NCI-H2171 treated with DMSO at 0.1 percent for 48 hours (cell line): ENCODE measurements at places on chromosomes 2 and 18.
A peak's percentile ranks its signal among the peaks of the same experiment; 100 is the strongest.

DNA sequence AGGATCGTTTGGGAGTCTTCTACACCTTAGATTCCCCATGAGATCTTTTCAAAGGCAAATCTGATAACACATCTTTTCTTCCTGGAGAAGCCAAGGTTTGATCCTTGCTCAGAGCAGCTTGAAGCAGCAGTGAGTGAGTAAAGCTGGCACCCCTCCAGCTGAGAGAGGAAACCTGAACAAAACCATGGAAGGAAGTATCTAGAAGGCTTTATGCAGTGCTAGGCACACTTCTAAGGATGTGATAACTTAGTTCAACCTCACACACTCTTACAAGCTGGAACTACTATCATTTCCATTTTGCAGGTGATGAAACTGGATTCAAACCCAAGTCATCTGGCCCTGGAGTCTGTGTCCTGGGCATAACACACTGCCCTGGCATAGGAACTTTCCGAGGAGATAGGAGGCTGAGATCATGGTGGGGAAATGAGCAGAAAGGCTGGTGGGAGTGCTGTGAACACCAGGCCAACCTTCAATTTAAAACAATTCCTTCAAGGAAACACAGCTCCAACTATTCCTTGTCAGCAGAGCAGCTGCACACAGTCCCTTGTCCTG, 71.2 kb downstream of the CTAGE1 start:
- no peak for DNase-seq

- no peak for DNase-seq
Measured at GRCh38 chr2:190802626-190803209, 77.9 kb upstream of the GLS start.

GRCh38 chr2:233602076-233602475, 15.4 kb upstream of the UGT1A8 start:
- DNase-seq: no peak

DNA sequence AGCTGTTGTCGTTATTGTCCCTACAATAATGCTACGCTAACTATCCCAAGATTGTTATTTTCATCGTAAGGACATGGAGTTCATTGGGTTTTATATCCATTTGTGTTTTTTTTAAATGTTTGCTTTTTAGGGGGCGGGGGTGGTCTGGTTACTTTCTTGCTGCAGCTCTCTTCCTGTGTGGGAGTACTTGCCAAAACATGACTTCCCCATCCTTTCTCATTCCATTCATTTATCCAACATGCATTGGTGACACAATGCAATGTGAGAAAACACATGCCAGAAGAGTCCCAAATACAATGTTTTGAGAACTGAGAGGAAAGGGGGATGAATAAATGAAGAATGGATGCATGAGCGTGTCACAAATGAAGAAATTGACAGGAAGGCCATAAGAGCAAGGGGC, 55.9 kb downstream of the E2F6 start:
- DNase-seq: no peak

DNA sequence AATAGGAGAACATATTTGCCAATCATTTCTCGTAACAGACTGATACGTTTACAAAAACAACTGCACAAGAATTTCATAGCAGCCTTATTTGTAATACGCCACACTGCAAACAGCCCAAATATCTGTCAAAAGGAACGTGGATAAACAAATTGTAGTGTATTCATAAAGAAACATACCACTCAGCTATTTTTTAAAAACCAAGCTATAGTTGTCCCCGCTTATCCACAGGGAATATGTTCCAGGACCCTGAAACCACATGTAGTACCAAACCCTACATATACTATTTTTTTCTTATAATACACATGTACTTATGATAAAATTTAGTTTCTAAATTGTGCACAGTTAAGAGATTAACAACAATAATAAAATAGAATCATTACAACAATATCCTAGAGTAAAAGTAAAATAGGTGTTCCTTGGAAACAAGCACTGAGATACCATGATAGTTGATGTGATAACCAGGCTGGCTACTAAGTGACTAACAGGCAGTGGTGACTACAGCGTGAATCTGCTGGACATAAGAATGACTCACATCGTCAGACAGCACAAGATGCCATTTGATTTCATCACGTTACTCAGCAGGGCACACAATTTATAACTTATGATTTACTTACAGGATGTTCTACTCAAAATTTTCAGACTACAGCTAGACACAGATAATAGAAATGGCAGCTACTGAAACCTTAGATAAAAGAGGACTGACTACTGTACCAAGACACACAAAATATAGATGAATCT, 367.4 kb downstream of the NCKAP5 start:
- DNase-seq: no peak

- DNase-seq: no peak
Measured at GRCh38 chr18:73674125-73674865, 473.3 kb downstream of the FBXO15 start.

DNA sequence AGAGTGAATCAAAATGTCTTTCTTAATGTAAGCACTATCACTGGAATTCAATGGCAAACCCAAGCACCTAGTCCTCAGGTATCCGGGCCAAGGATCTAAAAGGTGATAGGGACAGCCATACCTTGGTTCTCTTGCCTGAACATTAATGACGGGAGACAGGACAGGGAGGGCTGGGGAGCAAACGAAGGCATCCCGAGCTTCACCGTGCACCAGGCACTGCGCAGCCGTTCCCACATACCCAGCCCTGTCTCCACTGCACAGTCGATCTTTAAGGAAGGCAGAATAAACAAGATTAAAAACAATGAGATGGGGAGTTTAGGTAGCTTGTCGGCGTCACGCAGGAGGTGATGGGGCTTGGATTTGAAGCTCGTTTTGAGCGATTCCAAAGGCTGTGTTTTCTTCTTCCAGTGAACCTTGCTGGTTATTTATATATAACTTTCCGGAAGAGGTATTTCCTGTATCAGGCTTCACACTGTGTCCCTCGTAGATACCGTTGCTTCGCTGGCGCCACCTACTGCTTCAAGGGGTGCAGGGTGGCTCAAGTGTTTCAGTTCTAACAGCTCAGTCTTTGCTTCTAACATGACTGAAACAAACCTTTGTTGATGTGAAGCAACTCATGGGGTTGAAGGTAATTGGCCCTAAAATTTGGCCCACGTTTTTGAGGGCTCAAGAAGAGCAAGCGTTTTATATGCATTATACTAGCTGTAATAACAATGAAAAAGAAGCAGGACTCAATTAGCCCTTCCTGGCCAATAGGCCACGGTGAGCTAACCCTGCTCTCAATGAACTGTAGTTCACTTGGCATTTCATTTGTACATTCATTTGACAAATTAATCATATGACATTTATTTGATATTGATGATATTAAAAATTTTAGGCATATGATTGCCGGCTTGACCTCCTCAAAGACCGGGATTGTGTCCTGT, 77.4 kb downstream of the DCDC2C start:
- peak; percentile 23 for DNase-seq

DNA sequence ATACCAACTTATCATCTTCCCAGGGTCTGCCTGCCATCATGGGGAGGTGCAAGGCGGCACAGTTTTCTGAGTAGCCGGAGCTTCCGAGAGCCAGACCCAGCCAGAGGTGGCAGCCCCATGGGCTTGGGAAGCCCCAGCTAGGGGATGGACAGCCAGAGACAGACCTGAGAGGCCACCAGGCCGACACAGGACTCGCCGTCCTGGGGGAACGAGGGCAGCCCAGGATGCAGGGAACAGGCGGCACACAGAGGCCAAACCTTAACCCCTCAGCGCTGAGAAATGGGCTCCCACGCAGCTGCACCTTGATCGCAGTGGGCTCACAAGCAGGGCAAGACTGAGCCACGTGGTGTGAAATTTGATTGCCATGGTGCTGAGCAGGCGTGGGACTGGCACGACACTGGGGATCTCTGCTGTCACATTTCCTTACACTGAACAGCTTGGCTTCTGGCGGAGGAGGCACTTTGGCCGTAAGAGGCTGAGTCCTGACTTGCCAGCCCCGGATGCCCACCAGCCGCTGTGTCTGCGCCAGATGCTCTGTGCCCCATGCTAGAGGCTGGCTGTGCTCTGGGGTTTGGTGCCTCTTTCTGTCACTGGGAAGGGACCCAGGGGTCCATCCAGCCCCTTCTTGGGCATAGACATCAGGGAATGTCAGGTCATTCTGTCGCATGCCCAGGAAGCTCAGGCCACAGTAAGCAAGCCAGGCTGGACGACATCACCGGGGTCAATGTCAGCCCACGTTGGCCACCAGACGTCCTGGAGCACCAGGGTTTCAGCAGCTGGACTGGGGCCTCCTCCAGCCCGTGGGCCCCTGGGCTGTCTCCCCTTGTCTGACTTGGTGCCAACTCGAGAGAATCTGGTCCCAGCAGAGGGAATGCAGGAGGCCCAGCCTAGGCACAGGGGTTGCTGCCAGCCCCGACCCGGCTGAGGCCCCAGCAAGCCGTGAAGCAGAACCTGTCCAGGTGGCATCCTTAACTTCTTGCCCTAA, 312.1 kb upstream of the MYT1L start:
- DNase-seq: peak; percentile 77

DNA sequence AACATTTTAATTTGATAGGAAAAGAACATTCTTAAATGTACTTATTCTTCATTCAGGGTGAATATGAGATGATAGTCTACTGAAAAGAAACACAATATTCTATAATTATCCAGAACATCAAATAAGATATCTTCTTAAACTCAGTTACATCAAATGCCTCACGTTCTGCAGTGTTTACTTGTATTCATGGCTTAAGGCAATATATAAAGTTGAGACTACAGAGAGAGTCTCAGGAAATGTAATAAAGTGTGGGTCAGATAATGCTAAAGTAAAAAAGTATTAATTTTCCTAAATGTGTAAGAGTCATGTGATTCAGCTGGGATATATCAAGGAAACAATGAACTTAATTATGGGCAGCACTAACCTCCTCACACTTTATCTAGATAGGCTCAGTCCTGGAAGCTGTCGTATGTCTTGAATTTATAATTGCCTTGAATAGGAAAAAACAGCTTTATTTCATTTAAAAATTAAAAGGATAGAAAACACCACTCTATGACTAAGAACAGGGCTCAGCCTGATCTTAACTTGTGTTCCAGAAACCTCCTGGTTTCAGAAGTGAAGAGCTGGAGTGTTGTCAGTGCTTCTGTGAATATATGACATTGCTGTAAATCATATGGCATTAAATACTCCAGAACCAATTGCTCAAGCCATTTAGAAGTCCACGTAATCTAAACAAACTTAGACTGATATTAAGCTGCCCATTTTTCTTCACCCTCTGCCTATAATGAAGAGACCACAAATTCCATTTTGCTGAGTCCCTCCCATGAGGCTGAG, 240.2 kb downstream of the FSIP2 start:
- DNase-seq: no peak

- peak; percentile 45 for DNase-seq
Measured at GRCh38 chr18:44803019-44803650, 122.4 kb downstream of the SETBP1 start.

GRCh38 chr2:134466141-134466540, 212.3 kb downstream of the MGAT5 start:
- peak; percentile 81 for DNase-seq

DNA sequence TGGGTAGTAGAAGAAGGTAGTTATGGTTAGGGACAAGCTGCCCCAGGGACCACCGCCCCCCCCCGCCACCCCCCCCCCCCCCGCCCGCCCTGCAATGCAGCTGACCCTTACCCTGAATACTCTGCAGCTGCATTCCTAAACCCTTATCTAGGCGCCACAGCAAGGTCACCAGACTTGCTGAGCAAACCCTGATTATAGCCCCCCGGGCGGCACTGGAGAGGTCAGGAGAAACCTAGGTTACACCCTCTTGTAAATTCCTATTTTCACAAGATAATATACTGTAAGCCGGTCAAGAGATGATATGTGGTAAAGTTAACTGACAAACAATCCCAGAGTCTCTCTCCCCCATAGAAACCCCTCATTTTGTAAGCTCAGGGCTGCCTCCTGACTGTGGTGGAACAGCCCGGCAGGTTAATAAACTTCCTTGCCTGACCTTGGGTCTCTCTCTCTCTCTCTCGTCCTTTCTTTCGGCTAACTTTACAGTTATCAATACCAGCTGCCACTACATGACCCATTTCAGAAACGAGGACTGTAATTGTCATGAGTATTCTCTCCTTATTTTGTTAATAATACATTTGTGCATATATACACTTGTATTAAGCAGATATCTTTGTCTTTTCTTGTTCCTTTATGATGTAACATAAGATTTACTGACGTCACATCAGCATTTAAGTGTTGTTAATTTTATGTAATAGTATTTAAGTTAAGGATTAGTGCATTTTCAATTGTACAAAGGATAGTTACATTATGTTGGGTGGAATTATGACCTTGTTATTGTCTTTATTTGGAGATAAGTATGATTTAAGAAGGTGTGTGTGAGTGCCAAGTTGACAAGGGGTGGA, 22.8 kb upstream of the SMAD4 start:
- no peak for DNase-seq

DNA sequence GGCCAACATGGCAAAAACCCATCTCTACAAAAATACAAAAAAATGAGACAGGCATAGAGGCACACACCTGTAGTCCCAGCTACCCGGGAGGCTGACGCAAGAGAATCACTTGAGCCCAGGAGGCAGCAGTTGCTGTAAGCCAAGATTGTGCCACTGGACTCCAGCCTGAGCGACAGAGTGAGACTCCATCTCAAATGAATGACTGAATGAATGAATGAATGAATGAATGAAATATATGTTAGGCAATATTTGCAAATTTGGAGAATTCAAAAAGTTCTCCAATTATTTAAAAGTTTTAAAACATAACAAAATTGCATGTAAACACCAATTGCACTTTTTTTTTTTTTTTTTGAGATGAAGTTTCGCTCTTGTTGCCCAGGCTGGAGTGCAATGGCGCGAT, 61.7 kb downstream of the STRN start:
- DNase-seq: no peak

DNA sequence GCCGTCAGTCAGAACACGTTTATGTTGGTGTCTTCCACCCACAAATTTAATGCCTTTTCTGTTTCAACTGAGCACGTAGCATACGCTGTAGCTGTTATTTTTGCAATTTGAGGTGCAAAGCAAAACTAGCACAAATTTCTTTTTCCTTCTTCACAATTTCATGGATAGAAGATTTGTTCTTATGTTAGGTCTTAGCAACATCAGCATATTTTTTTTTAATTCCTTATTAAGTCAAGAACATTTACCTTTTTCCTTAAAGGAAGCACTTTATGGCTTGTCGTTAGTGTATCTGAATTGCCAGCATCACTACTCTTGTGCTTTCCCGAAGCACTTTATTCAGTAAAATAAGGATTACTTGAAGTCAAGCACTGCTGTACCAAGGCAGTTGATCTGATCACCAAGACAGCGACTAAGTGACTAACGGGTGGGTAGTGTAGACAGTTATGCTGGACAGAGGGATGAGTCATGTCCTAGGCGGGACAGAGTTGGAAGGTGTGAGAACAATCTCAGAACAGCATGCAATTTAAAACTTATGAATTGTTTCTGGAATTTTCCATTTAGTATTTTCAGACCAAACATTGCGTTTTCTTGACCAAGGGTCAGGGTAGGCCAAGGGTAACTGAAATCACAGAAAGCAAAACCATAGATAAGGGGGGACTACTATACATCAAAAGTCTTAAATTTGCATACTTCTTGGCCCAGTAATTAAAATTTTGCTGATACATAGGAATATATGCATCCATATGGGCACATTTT, 13.3 kb downstream of the BABAM2 start:
- no peak for DNase-seq

- no peak for DNase-seq
Measured at GRCh38 chr2:163667064-163667887, 68.5 kb downstream of the FIGN start.
